Omental fat pad (tissue), 4 donors: ENCODE measurements at places on chromosomes 1 and 21.

GRCh38 chr1:243482141-243483022 is 226.5 kb downstream of the SDCCAG8 start:
- no peak for DNase-seq

GRCh38 chr1:180842491-180843275 is 70.0 kb upstream of the KIAA1614 start:
- DNase-seq, result no peak

GRCh38 chr1:43067977-43068751 is 103.9 kb downstream of the EBNA1BP2 start:
- no peak for DNase-seq

GRCh38 chr1:188715566-188715965 is 1762.1 kb downstream of the BRINP3 start:
- DNase-seq, result no peak

- DNase-seq, result no peak
These were observed 52.6 kb upstream of the ZSWIM5 start for GRCh38 chr1:45259053-45259452.

- no peak for DNase-seq
These were observed 1.7 kb downstream of the LHX9 start for GRCh38 chr1:197918807-197919345.

GRCh38 chr1:87072904-87073303 is 158.5 kb downstream of the HS2ST1 start:
- no peak for DNase-seq

DNA sequence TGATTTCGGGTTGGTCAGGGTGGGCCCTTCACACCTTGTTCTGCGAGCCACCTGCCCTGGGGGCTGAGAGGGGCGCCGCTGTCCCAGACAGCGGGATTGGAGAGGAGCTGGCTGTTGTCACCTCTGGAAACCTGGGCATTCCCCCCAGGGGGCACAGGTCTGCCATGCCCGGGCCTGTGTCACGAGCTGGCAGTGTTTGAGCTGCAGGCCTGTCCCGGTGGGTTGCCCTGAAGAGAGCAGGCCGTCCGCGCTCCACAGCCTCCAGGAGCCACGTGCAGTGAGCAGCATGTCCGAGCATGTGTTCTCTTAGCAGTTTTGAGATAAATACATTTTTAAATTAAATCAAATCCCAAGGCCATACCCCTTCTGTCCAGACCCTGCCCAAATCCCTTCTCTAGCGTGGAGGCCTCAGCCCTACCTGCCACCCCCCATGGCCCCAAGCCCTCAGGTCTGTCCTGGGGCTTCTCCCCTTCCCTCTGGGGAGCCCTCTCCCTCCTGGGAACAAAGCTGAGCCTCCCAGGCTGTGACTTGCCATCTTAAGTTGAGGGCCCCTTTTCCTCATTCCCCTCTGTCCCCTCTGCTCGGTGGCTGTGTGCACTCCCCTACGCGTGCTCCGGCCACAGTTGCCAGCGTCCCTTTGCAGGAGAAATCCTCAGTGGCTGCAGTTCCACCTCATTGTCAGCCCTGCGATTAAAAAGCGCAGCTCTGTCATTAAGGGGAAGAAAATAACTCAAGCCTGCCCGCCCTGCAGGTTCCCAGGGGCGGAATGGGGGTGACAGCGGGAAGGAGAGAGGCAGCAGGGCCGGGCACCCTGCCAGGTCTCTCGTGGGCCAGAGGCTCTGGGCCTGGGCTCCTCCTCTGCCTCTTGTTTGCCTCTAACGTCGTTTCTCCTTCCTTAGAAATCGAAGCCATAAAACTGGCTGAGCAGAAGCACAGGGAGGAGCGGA is 26.6 kb downstream of the SLX9 start:
- no peak for DNase-seq
